ENCODE measurements at places on chromosomes 5 and 9. TPM values are rescaled to one million over a fixed set of nuclear protein-coding genes. Genes with fewer than 3 reads are reported as not detected.

The ZNF454 gene
- not detected for total RNA-seq

The GIN1 gene
- total RNA-seq: 3.5 TPM

The SPRY4 gene
- total RNA-seq: 0.26 TPM

The PAEP gene
- total RNA-seq: not detected

The ELOVL7 gene
- total RNA-seq: 2.0 TPM

The CCDC183 gene
- 1.8 TPM for total RNA-seq

The PCA3 gene
- total RNA-seq: not detected

The ANAPC2 gene
- total RNA-seq: 116 TPM
